ENCODE measurements at places on chromosomes 12 and 14.

DNA sequence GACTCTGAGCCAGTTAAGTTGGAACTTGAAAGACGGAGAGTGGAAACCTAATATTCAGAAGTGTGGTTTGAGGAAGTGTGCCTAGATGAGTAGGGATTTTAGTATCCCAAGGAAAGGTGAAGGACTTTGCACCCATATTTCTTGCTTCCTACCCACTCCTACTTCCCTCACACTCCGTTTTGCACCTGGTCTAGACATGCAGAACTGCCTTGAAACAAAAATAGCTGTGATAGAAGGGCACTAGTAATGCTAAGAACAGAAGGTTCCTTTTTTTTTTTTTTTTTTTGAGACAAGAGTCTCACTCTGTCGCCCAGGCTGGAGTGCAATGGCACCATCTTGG is 732 bp upstream of the ARF3 start:
- no peak for DNase-seq

- DNase-seq = no peak
Observed at GRCh38 chr12:42468341-42468821, 121.2 kb downstream of the PRICKLE1 start.

- no peak for DNase-seq
Observed at GRCh38 chr14:96638041-96638855, 136.1 kb downstream of the PAPOLA start.

DNA sequence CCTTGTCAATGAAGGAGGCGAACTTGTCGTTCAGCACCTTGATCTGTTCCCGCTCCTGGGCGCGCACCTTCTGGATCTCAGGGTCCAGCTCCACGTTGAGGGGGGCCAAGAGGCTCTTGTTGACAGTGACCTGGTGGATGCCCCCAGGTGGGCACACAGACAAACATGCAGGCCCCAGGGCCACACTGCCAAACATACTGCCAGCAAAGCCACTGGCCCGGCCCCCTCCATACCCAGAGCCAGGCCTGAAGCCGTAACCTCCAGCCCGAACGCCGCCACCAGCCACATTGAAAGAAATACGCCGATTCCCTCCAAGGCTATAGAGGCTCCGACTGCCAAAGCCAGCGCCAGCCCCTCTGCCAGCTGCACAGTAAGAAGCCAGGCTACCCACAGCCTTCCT is 337 bp downstream of the KRT74 start:
- no peak for DNase-seq

GRCh38 chr12:110661337-110661972 is 27.5 kb downstream of the HVCN1 start:
- DNase-seq = peak; percentile 64

DNA sequence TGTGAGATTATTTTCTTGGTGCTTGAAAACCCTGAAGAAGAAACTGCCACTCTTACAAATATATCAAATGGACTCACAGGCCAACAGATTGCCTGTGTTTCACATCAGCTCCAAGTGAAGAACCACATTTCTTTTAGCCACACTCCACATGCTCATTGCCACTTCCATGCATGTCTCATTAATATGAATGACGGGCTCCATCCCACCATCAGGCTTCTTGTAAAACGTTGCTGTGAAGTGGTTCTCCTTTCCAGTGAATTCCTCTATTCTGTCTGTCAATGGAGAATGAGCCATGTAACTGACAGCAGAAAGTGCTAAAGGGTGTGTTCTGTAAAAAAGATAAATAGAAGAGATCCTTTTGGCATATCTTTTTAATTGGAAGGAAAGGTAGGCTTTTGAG is 188.2 kb upstream of the RMST start:
- DNase-seq = no peak

- DNase-seq = no peak
Observed at GRCh38 chr14:78253986-78254385, 83.8 kb downstream of the NRXN3 start.

GRCh38 chr12:109580684-109581333 is 7.2 kb downstream of the MVK start:
- no peak for DNase-seq

GRCh38 chr12:93347054-93347785 is 30.5 kb upstream of the NUDT4 start:
- no peak for DNase-seq

- no peak for DNase-seq
Observed at GRCh38 chr14:56803816-56804535, 6.3 kb downstream of the OTX2 start.

Measured in activated gamma-delta T cell treated with anti-CD3 and anti-CD28 coated beads, Interleukin-2, amount 50 U/mL, for 16 hours (primary cell).